ENCODE measurements at places on chromosomes 6 and 20.

- DNase-seq, result no peak
These were observed 163.9 kb upstream of the SULF2 start for GRCh38 chr20:47949230-47949629.

- no peak for DNase-seq
These were observed 91.9 kb upstream of the LAMP5 start for GRCh38 chr20:9422321-9423057.

GRCh38 chr20:32539026-32539816, 45.9 kb downstream of the NOL4L start:
- no peak for DNase-seq

- no peak for DNase-seq
These were observed 67.9 kb upstream of the SNX9 start for GRCh38 chr6:157755032-157755745.

- DNase-seq, result no peak
These were observed 18.0 kb downstream of the EXOC2 start for GRCh38 chr6:674956-675355.

- DNase-seq, result no peak
These were observed 12.0 kb upstream of the TRMT11 start for GRCh38 chr6:125974214-125974866.

DNA sequence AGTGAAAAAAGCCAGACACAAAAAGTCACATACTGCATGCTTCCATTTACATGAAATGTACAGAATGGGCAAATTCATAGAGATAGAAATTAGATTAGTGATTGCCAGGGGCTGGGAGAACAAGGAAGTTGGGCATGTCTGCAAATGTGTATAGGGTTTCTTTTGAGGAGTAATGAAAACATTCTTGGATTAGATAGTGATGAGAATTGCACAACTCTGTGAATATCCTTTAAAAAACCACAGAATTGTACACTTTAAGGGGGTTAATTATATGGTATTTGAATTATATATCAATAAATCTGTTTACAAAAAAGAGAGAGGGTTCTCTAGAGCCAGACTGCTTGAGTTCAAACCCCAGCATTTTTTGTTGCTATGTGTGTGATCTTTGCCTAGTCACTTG, 188.1 kb downstream of the CDC5L start:
- no peak for DNase-seq

DNA sequence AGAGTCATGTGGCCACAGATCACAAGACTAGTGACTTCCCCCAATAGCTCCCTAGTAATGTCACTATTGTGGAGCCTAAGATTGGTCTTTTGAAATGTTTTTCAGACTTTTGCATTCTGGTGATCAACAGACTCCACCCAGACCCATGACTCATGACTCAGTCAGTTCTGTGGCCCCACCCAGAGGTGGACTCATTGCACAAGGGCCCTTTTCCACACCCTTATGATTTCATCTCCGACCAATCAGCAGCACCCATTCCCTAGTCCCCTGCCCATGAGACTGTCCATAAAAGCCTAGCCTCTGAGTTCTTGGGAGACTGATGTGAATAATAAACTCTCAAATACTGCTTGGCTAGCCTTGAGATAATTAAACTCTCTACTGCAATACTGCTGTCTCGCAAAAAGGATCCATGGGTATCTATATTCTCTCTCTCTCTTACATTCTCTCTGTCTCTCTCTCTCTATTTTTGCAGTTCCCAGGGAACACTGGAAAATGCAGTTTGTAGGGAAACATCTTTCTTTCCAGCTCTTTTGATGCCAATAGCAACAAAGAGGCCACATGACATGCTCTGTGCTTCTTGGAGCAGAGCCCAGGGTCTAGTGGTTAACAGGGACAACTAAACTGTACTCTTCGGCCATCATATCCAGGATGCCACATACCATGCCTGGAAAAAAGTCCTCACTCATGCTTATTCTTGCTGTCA, 71.3 kb upstream of the IYD start:
- DNase-seq, result no peak

DNA sequence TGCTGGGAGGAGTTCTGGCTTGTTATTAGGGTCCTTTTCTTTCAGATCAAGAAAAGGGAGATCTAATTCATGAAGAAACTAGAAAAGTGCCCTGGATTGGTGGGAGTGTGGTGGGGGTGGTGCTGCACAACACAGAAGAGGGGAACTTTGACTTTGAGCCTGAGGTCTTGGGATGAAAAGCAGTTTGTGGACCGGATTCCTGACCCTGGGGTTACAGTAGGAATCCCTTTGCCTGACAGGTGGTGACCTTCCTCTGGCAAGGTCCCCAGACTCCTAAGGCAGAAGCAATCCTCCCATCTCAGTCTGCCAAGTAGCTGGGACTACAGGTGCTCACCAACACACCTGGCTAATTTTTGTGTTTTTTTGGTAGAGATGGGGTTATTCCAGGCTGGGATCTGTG, 45.3 kb upstream of the IER3 start:
- no peak for DNase-seq

DNA sequence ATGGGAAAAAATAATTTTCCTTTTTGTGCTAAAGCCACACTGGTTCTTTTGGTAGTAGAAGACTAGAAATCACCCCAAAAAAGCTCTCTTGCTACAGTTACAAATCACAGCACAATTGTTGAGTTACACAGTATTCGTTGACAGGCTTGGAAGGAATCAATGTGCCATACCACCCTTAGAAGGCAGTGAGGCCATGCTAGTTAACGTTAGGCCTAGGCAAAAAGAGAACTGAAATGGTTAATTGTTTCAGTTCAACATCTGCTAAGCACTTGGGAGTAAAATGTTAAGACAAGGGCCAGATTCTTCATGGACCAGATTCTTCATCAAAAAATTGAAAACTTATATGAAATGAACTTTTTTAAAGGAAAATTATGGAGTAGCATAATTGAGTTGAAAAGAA, 626.2 kb downstream of the UTRN start:
- no peak for DNase-seq

- DNase-seq, result no peak
These were observed 223.0 kb upstream of the LRFN2 start for GRCh38 chr6:40810171-40810570.

- DNase-seq, result no peak
These were observed 757.7 kb downstream of the C6orf118 start for GRCh38 chr6:164551706-164552105.

- DNase-seq, result peak; percentile 52
These were observed 13.4 kb downstream of the ZNF318 start for GRCh38 chr6:43355862-43356590.

DNA sequence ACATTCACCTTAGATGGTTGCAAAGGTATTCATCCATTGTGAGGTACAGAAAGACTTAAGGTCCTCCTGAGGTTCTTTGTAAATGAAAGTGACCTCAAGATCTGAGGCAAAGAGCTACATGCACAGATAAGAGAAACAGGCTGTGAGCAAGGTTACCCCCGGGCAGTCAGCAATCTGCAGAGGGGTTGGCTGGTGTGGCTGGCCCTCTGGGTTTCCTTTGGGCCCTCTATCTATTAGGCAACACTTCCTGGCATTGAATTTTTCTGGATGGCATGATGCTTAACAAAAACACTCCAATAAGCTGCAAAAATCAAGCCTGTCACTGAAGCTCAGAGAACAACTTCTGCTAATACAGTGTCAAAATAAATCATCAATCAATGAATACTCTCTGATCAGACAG, 48.9 kb upstream of the RALGAPA2 start:
- DNase-seq, result no peak

GRCh38 chr6:42278131-42278853, 60.6 kb upstream of the MRPS10 start:
- DNase-seq, result no peak

DNA sequence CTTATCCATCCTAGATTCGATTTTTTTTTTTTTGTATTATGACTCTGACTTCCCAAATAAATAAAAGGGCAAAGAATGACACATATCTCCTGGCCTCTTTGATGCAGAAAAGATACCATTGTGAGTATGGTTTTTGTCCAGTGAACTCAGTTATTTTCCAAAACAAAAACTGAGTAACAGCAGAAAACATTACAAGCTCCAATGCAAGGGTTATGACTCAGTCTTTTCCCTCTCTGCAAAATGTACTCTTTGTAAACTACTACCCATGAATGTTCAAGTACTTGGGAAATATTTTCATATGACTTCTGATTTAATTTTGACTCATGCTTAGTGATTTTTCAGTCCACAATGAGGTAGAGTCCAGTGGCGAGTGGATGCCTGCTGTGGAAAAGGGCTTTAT, 355.3 kb downstream of the RNF144B start:
- no peak for DNase-seq
